NCI-H526 treated with DMSO at 0.1 percent for 48 hours (cell line): ENCODE measurements at places on chromosomes 6 and 20.

GRCh38 chr6:127834136-127834535, 66.7 kb downstream of the THEMIS start:
- no peak for DNase-seq

- no peak for DNase-seq
Observed at GRCh38 chr6:138568997-138569396, 69.7 kb upstream of the NHSL1 start.

DNA sequence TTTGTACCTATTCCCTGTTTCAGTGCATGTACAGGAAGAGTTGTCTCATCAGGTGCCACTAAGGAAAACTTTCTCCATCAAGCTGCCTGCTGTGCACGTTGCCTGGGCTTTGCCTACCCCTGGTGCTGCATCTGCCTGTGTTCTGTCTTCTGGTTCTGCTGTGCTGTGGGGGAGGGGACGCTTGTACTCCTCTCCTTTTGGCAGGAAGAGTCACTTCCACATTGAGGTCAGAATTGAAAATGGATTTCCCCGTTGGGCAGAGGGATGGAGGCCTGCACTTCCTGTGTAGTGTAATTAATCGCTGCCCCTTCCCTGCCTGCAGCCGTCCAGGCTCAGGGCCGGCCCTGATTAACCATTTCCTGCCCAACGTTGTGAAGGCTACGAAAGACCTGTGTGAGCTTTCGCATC, 153.3 kb downstream of the SCML4 start:
- DNase-seq: no peak

- DNase-seq: no peak
Observed at GRCh38 chr6:167661552-167662044, 165.1 kb upstream of the AFDN start.

DNA sequence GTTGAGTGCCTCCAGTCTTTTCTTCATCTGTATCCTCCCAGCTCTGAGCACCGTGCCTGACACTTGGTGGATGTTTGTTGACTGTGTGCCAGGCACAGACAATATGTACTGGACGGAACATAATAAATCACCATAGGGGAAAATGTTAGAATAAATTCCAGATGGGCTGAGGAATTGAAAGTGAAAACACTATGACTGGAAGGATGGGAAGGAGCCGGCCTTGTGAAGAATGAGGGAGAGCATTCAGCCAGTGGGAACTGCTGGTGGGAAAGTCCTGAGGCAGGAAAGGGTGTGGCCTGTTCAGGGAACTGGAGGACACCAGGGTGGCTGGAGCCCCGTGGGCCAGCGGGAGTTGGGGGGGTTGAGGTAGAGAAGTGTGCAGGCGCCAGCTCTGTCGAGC, 75.4 kb downstream of the MTHFD1L start:
- no peak for DNase-seq

- no peak for DNase-seq
Observed at GRCh38 chr6:149503276-149503675, 18.5 kb upstream of the ZC3H12D start.

DNA sequence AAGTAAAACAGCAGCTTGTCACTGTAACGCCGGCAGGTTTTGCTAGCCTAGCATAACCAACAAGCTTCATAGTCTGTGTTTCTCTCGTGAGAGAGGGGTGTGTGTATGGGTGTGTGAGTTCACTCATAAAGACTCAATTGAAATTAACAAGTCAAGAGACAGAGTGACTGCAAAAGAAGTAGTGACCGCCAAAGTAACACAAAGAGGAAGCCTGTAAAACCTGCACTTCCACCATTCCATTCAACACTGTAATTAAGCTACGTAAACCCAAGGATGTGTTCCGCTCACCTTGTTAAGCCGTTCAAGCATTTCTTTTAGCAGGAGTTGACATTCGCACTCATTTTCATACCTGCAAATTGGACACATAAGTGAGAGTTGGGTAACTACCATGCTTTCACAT, 6.6 kb downstream of the BFSP1 start:
- no peak for DNase-seq

GRCh38 chr6:150987855-150988464, 122.5 kb downstream of the MTHFD1L start:
- no peak for DNase-seq

DNA sequence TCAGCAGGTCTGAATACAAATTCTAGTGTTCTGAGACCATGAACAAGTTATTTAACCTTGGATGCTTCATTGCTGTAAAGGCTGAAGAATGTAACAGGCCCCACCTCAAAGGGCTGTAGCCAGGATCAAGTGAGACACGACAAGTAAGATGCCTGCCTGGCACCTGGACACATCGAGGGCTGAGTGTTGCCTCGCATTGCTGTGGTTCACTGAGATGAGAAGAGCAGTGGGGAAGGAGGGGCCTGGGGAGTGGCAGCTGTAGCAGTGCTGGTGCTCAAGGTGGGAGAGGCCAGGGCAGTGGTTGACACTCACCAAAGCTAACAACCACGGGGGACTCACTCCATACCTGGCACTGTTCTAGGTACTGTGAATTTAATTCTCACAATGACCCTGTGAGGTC, 187.8 kb downstream of the KIF16B start:
- no peak for DNase-seq

DNA sequence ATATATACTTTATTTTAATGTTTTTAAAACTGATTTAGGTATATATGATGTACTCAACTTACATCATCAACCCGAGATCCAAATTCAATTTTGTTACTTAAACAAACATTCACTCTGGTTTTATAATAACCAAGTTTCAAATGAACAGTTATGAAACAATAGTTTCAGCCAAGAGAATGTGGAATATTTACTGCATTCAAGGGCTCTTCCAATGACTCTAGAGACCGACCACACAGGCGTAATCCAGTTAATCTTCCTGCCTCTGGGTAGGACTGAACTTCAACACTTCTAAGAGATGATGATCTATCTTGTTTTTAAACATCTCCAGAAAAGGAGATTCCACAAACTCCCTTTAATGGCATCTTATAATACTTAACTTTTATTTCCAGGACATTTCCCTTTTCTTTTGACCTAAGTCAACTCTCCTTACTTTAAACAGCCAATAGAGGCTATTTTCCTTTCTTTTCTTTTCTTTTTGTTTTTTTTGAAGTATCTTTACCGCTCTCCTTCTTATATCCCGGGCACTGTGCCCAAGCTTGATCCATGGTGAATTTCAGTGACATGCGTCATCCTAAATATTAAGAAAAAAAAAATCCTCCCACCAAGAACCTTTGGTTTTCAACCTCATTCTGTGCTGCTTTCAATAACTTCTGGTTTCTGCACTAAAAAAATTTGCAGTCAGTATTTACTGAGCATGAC, 110.1 kb downstream of the KIF13A start:
- no peak for DNase-seq

GRCh38 chr20:9615766-9616454, 101.5 kb downstream of the LAMP5 start:
- no peak for DNase-seq
